ENCODE measurements at places on chromosomes 11 and 22.

DNA sequence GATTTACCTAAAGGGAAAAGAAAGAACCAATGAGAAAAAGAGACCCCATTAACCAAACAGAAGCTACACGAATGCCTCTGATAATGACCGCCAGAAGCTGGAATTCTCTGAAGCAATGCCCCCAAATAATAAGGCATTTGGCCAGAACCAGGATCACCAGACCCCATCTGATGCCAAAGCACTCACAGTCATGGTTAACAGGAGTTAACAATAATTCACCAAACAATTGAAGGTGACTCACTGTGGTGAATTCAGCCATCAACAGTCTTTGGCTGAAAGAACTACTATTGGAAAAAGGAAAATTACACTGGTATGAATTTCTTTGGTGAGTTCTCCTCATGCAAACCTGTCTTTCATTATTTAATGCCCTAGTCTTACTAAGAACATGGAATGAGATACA lies 21.9 kb upstream of the NFRKB start:
- no peak for DNase-seq

DNA sequence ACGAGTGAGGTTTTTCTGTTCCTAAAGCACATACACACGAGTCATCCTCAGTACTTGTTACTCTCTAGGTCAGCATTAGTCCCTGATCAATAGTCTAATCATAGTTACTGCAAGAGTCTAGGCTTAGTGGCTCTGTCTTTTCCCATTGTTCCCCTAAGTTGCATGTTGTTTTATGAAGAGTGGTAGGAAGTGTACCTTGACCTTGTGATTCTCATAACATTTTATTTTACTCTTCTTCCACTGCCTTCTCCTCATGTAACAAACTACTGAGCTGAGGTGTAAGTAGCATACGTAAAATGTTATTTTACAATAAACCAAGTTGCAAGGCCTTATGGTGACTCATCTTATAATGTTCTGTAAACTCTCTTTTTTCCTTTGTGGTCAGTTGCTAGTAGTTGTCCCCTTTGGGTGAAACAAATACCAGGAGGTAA lies 15.0 kb downstream of the METTL15 start:
- no peak for DNase-seq

GRCh38 chr11:113387605-113388211 lies at the start of gene ANKK1:
Gene ANKK1 (plus strand): TSS chr11:113387779. CDS start chr11:113387885, 106 bp downstream.
- DNase-seq = no peak

GRCh38 chr22:49725516-49725915 lies 102.2 kb downstream of the BRD1 start:
- no peak for DNase-seq

DNA sequence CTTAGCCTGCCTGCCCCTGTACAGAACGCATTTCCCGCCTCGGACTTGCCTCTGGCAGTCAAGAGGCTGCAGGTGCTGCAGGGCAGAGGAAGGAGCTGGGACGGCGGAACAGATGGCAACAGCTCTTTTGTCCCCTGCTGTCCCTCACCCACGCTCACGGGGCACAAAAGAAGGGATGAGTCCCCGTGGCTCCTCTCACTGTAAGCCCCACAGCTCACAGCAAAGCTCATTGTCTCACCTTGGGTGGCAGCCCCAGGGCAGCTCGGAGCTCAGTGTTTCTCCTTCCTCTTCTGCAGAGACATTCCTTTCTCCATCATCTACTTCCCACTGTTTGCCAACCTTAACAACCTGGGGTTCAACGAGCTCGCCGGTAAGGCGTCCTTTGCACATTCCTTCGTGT lies 24.3 kb downstream of the SLC25A18 start:
- no peak for DNase-seq

DNA sequence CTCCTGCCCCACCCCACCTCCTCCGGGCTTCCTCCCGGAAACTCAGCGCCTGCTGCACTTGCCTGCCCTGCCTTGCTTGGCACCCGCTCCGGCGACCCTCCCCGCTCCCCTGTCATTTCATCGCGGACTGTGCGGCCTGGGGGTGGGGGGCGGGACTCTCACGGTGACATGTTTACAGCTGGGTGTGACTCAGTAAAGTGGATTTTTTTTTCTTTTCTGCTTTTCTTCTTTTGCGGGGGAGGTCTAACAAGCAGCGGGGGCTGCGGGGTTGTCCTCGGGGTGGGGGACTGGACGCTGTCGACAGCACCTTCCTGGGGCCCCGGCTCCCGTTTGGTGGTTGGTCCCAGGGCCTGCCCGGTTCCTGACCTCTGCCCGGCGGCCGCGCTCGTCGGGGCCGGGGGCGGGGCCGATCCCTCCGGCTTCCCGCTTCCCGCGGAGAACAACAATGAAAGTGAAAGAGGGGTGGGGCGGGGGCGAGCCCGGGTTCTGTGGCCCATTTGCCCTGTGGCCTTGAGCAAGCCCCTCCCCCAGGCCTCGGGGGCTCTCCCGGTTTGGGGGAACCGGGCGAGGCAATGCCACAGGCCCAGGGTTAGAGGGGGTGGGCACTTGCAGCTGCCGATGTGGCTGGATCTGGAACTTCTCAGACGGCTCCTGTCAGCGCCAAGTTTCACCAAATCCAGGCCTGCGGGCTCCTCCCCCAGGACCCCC lies 975 bp upstream of the MDK start:
- no peak for DNase-seq

GRCh38 chr11:61103851-61104423 lies 1.6 kb downstream of the CD5 start:
- no peak for DNase-seq

DNA sequence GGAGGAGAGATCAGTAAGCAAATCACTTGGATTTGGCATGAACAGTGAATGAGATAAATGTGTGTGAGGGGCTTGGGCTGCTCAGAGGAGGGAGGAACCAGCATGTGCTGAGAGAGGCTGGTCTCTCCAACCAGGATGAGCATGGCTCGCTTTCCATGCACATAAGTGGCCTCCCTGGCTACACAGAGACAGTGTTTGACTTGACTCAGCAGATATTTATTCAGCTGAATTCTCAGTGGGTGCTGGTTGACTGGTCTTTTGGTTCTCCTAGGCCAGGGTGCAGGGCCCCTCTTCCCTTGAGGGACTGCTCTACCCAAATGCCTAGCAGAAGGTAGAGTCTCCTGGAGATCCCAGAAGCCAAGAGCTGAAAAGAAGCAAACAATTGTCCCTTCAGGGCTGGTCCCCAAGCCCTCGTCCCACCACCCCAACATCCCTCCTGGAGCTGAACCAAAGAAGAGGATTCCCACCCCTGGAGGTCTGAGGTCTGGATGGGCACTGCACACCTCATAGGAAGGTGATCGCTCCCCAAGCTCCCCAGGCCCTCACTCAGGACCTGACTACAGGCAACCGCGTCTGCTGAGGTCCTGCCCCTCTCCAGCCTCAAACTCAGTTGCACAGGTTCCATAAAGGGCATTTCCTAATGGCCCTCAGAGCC lies 3.3 kb upstream of the TRIM29 start:
- no peak for DNase-seq

DNA sequence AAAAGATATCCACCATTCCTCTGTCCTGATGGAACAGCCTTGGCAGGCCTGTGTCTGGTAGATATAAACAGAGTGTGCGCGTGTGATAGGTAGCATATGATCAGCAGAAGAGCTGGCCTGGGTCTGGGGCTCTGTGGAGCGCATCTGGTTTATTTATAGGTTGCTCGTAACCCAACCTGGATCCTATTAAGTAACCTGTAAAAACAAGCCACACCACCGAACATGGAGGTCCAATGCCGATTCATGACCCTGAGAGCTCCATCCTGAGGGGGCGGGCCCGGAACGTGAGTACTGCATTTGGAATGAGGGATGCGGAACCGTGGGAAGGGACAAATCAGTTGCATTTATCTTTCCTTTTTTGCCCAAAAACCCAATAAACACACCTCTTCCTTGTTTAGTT lies 31.9 kb upstream of the APOL5 start:
- DNase-seq = no peak

DNA sequence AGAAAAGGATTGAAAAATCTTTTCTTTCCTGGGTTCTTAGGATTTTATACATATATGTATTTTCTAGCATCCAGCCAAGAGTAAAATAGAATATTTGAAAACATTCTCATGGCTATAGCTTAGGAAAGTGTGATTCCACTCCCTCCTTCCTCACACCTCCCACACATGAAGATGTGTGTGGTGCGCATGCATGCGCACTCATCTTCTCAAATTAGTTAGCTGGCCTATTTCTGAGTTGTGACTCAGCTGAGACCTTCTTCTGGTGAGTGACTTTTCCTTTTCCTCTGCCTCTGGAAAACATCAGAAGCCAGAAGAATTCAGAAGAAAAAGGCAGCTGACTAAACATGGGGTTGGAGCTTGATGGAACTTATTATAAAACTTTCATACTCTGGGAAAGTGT lies 149.8 kb downstream of the OR4C45 start:
- DNase-seq = no peak

DNA sequence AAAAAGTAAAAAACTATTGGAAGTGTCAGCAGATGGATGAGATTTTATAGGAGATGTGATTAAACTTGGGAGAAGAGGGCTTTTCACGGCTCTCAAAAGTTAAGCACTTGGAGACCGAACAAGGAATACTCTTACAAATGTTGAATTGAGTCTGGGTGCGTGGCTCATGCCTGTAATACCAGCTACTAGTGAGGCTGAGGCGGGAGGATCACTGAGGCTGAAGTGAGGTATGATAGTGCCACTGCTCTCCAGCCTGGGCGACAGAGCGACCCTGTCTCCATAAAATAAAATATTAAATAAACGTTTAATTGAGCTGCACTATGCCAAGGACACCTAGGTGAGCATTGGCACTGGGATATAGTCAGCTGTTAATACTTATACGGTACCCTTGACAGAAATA lies 1.9 kb downstream of the CEP57 start:
- no peak for DNase-seq

DNA sequence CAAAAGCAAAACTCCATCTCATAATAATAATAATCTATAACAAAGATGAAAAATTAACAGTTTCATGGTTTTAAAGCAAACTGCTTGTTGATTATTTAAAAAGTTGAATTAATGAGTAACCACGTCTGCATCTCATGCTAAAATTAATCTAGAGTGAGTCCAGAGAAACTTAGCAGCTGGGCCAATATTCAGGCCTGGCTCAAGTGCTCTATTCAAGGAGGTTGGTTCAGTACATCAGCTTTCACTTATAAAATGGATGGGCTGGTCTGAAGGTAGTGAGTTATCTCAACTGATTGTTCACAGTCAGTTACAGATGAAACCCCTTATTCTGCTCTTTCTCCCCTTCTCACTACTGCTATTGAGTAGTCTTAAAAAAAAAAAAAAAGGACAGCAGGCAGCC lies 23.1 kb downstream of the VSTM5 start:
- no peak for DNase-seq

DNA sequence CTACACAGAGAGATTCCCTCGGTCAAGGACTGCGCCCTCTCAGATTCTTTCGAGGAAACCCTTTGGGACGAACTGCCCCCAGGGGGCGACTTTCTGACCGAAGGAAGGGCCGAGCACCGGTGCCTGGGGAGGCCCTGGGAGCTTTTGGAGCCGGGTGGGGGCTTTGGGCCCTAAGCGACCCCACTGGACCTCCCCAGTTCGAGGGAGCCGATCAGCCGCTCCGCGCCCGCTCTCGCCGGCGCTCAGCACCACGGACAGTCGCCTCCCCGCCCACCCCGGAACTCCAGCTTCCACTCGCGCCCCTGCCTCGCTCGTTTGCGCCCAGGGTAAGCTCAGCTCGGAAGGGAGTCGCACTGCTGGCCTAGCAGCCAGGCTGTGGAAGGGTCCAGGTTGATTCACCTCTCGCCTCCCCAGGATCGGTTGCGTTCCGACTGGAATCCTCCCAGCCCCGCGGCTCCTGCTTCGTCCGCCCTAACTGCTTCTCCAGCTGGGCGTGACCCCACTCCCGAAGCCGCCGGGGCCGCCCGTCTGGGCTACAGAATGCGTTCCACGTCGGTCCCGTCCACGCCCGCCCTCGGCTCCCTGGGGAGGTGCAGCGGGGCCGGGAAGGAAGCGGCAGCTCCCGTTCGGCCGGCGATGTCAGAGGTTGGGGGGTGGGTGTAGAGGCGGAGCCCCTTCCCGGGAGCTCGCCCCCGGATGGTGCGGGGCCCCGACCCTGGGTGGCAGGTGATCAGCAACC lies 428 bp downstream of the SCN3B start:
- no peak for DNase-seq

DNA sequence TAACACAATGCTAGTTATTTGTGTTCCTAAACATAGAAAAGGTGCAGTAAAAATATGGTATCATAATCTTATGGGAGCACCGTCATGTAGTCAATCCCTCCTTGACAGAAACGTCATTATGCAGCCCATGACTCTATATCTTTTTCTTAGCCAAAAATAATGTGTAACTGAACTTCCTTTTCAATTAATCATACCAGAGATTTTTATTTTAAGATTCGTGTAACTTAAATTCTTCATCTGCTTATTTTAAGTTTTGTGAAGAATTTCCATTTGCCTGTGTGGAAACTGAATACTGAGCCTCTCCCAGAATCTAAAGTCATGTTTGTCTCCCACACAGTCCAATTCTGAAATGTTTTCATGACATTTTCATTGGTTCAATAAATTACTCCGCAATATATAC lies 699.1 kb downstream of the KCNA4 start:
- DNase-seq = no peak

GRCh38 chr11:46898396-46899095 lies 19.8 kb downstream of the LRP4 start:
- DNase-seq = no peak

- DNase-seq = peak; percentile 6
Observed at GRCh38 chr11:3195251-3196160, 23.1 kb downstream of the MRGPRG start.

DNA sequence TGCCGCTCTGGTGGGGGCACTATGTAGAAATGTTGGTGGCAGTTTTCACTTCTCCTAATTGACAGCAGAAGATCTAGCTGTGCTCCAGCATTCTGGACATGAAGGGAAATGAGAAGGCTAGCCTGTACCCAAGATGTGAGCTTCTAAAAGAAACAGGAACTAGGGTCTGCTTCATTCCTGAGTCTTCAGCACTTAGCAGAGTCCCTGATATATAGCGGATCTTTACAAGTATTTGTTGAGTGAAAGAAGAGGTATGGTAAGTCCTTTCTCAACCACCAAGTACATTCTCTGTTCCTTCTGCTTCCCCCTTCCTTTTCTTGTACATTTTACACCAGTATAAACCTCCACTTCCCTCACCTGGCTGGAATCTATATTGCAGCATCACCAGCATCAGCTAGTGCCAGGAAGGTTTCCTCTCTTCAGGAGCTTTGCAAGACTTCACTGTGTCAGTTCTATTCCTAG lies 408.3 kb upstream of the CADM1 start:
- DNase-seq = no peak

DNA sequence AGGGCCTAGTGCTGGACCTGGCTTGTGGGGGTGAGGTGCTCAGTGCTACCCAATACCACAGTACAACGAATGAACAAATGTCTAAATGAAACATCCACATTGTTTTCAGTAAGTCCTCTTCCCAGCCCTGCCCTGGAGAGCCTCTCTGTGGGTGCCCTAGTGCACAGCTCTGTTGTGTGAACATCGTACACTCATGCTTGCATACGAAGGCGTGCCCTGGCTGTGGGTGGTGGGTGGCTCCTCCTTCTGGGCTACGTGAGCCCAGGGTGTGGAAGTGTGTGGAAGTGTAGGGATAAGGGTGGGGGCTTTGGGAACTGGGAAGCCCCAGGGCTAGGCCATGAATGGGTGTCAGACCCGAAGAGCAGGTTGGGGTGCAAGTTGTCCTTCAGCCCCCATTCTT lies 592 bp upstream of the NLRX1 start:
- no peak for DNase-seq

- DNase-seq = no peak
Observed at GRCh38 chr11:124839128-124839971, 25.9 kb upstream of the ROBO3 start.

All from NCI-H460 (cell line).